ENCODE measurements at places on chromosomes 5 and 9.

GRCh38 chr5:78816143-78816765, 167.7 kb upstream of the LHFPL2 start:
- H3K27ac ChIP-seq, result no peak overlapping the region
- DNase-seq, result no peak
- H3K4me3 ChIP-seq, result no peak overlapping the region
- H3K27me3 ChIP-seq, result no peaks in the 10 kb centered on the region
- no peaks in the 10 kb centered on the region for H3K4me1 ChIP-seq

GRCh38 chr5:34651791-34652190, 4.3 kb upstream of the RAI14 start:
- H3K27ac ChIP-seq, result no peak overlapping the region
- no peak overlapping the region for H3K4me3 ChIP-seq
- peaks cover 3% of the 10 kb centered on the region for H3K4me1 ChIP-seq
- no peak for DNase-seq

GRCh38 chr5:176899296-176899891, at the start of gene HK3:
Gene HK3 (minus strand): TSS chr5:176899346. CDS start chr5:176896159, 3,187 bp downstream.
- H3K4me1 ChIP-seq, result no peaks in the 10 kb centered on the region
- no peak within 1 kb of the TSS for H3K27ac ChIP-seq
- DNase-seq, result no peak
- no peaks in the 10 kb centered on the region for H3K27me3 ChIP-seq
- no peak within 1 kb of the TSS for H3K4me3 ChIP-seq

- no peak for DNase-seq
- H3K4me1 ChIP-seq, result no peaks in the 10 kb centered on the region
- H3K36me3 ChIP-seq, result no peaks in the 10 kb centered on the region
- H3K27ac ChIP-seq, result no peak overlapping the region
Measured at GRCh38 chr5:72066705-72067107, 40.6 kb upstream of the MAP1B start.

- H3K4me3 ChIP-seq, result no peak overlapping the region
- no peaks in the 10 kb centered on the region for H3K4me1 ChIP-seq
Measured at GRCh38 chr9:119240546-119240945, 128.7 kb downstream of the BRINP1 start.

DNA sequence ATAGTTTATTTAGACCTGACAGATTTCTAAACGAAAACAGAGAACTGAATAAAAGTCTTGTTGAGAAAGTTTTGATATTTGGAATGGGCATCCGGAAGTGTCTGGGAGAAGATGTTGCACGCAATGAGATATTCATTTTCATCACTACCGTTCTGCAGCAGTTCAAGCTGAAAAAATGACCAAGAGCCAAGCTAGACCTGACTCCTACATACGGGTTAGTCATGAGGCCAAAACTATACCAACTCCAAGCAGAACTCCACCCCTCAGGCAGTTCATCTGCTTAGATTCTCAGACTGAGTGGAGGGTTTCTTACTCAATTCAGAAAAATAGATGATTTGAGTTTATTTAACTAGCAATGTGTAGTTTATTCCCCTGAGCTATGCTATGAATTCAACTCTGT, 95.4 kb upstream of the ANXA1 start:
- H3K27me3 ChIP-seq, result no peaks in the 10 kb centered on the region
- no peak overlapping the region for H3K27ac ChIP-seq
- H3K4me3 ChIP-seq, result no peak overlapping the region
- H3K4me1 ChIP-seq, result no peaks in the 10 kb centered on the region

DNA sequence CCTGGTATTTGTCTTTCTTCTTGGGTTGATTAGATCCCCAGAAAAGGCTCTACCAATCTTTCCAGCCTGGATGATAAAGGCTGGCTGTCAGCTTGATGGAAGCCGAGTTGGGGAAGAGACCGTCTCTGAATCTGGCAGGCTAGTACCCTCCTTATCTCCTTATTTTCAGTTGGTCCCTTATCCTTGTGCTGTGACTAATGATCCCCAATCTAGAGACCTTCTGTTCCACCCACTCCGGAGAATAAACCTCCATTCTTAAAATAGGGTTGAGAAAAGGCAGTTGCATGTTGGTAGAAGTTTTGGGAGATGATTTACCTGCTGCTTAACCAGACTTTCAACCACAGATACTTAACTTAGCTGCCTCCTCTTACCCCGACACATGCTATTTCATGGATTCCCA, 52.3 kb downstream of the PRKACG start:
- no peaks in the 10 kb centered on the region for H3K4me1 ChIP-seq
- H3K36me3 ChIP-seq, result no peaks in the 10 kb centered on the region
- no peaks in the 10 kb centered on the region for H3K27me3 ChIP-seq
- DNase-seq, result no peak
- H3K4me3 ChIP-seq, result no peak overlapping the region

DNA sequence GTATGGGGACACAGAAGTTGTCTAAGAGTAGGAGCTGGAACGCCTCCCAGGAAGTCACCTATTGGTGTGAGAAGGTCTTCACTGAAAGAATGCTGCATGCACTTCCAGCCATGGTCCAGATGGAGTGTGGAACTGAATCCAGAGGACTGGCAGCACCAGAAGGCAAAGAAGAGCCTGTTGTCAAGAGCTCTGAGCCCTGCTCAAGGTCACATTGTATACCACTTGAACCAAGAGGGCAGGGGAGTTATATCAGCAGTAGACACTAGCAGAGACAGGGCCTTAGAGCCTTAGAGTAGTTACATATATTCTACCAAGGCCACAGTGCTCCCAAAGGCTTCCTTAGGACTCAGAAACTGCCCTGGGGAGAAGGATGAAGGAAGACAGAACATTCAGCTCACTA, 130.8 kb upstream of the POC5 start:
- H3K27me3 ChIP-seq, result no peaks in the 10 kb centered on the region
- no peak overlapping the region for H3K27ac ChIP-seq
- no peak overlapping the region for H3K4me3 ChIP-seq
- no peaks in the 10 kb centered on the region for H3K4me1 ChIP-seq
- DNase-seq, result no peak

DNA sequence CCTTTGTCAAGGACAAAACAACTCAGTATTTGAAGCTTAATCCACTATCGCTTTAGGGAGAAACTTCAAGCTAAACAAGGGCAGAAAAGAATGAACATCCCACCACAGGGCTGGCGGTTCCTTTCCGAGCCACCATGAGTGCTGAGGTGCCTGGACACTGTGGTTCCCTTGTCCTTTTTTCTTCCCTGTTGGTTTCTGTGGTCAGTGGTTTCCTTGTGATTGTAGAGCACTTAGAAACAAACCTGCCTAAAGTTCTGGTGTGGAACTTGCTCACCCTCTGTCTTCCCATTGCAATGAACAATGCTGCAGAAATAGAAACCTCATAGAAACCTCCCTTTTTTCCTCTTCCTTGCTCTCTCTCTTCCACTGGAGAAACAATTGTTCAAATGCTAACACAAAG, 79.3 kb upstream of the TBC1D2 start:
- H3K4me3 ChIP-seq, result no peak overlapping the region
- H3K4me1 ChIP-seq, result no peaks in the 10 kb centered on the region
- no peaks in the 10 kb centered on the region for H3K27me3 ChIP-seq
- no peak for DNase-seq
- no peak overlapping the region for H3K27ac ChIP-seq
- no peaks in the 10 kb centered on the region for H3K36me3 ChIP-seq

GRCh38 chr5:24059006-24059405, 551.6 kb downstream of the PRDM9 start:
- no peak for DNase-seq
- H3K27me3 ChIP-seq, result no peaks in the 10 kb centered on the region
- no peaks in the 10 kb centered on the region for H3K36me3 ChIP-seq
- no peak overlapping the region for H3K27ac ChIP-seq
- H3K4me1 ChIP-seq, result no peaks in the 10 kb centered on the region

DNA sequence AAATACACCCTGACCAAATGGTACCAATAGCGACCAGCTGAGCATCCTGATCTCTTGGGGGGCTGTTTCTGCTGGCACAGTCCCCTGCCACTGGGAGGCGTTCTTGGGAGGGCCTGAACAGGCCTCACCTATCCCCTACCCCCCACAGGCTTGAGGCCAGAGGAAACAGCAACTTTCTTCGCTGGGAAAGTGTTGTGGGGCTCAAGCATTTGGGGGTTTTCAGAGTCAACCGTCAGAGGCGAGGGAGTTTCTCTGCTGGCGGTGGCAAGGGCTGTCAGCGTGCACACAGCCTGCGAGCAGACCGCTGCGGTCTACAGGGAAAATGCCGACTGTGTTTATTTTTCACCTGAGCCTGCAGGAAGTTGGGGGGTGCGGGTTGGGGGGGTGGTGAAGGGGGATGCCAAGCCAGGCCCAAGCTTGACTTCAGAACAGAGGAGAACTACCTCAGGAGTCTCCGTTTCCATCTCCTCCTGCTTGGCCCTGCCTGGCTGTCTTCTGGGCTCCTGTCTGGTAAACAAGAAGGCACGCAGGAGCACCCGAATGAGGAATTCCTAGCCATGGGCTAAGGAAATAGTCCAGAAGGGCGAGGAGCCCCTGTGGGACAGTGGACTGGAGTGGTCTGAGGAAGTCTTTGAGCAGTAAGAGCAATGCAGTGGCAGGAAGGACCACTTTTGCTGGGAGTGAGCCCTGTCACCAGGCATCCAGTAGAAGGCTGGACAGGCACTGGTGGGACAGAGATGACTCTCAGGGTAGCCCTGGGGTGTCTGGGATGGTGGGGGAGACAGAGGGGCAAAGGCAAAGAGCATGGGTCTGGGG, 18.1 kb downstream of the TCF7 start:
- H3K4me1 ChIP-seq, result peaks cover 16% of the 10 kb centered on the region
- no peak for DNase-seq
- H3K27me3 ChIP-seq, result no peaks in the 10 kb centered on the region
- H3K27ac ChIP-seq, result no peak overlapping the region
- no peaks in the 10 kb centered on the region for H3K36me3 ChIP-seq

- no peaks in the 10 kb centered on the region for H3K27me3 ChIP-seq
- no peak for DNase-seq
- H3K4me3 ChIP-seq, result no peak overlapping the region
- no peaks in the 10 kb centered on the region for H3K36me3 ChIP-seq
- H3K27ac ChIP-seq, result no peak overlapping the region
- H3K4me1 ChIP-seq, result no peaks in the 10 kb centered on the region
Measured at GRCh38 chr5:76169146-76169905, 86.1 kb downstream of the SV2C start.

GRCh38 chr9:92618633-92619225, 51.2 kb downstream of the IPPK start:
- H3K4me3 ChIP-seq, result no peak overlapping the region
- peaks cover 57% of the 10 kb centered on the region for H3K4me1 ChIP-seq
- no peaks in the 10 kb centered on the region for H3K36me3 ChIP-seq
- peak overlapping the region; percentile 92 for H3K27ac ChIP-seq
- no peaks in the 10 kb centered on the region for H3K27me3 ChIP-seq
- DNase-seq, result no peak

DNA sequence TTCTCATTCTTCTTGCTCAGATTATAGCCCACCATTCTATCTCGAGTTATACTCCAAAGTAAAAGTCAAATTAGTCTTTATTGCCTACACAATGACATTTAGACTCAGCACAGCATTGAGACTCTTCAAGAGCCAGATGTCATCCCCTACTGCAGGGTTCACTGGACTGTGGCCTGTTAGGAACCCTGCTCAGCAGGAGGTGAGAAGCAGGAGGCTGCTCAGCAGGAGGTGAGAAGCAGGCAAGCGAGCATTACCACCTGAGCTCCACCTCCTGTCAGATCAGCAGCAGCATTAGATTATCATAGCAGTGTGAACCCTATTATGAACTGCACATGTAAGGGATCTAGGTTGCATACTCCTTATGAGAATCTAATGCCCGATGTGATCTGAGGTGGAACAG, 12.7 kb upstream of the LIFR start:
- no peaks in the 10 kb centered on the region for H3K36me3 ChIP-seq
- no peak overlapping the region for H3K27ac ChIP-seq
- no peak for DNase-seq
- no peaks in the 10 kb centered on the region for H3K27me3 ChIP-seq
- no peak overlapping the region for H3K4me3 ChIP-seq

DNA sequence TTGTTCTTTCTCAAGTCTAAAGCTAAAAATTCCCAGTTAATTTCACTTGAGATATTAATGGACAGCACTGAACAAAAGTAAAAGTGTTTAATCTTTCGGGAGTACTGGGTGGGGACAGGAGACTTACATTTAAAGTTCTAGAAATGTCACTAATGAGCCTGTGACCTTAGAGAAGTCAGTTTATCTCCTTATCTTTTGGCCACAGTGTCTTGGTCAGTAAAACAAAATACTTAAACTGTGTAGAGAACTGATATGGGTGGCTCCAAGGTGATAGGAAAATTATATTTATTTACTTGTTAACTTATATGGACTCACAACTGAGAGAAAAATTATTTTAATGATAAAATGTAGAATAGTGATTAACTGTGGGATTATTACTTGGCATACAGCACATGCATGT, 8.9 kb downstream of the IPO11 start:
- DNase-seq, result no peak
- no peaks in the 10 kb centered on the region for H3K27me3 ChIP-seq
- no peak overlapping the region for H3K27ac ChIP-seq
- no peak overlapping the region for H3K4me3 ChIP-seq

- H3K27me3 ChIP-seq, result no peaks in the 10 kb centered on the region
- no peak for DNase-seq
- no peaks in the 10 kb centered on the region for H3K4me1 ChIP-seq
Measured at GRCh38 chr9:113737517-113738271, 138.4 kb upstream of the ZNF618 start.

DNA sequence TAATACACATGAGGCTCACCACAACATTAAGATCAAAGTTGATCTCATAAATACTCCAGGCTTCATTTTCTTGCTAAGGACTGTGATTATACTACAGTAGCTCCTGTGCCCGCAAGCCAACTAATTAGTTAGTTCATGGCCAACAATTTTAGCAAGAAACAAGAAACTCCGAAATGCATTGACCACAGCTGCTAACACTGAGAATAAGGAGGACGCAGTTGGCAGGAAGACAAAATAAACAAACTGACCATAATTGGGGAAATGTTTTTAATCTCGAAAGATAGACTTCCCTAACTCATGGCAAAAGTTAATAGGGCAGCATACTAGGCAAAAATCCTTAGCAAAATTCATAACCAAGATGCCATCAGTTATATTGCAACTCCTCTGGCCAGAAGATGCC, 115.5 kb upstream of the SPEF2 start:
- no peaks in the 10 kb centered on the region for H3K36me3 ChIP-seq
- H3K27me3 ChIP-seq, result no peaks in the 10 kb centered on the region
- H3K27ac ChIP-seq, result no peak overlapping the region
- no peak for DNase-seq

- DNase-seq, result no peak
- H3K36me3 ChIP-seq, result no peaks in the 10 kb centered on the region
- peaks cover 18% of the 10 kb centered on the region for H3K4me1 ChIP-seq
- no peak overlapping the region for H3K4me3 ChIP-seq
- H3K27ac ChIP-seq, result no peak overlapping the region
- H3K27me3 ChIP-seq, result no peaks in the 10 kb centered on the region
Measured at GRCh38 chr5:157267761-157268480, 2.0 kb downstream of the CYFIP2 start.
